ENCODE measurements at places on chromosomes 12 and 14.

DNA sequence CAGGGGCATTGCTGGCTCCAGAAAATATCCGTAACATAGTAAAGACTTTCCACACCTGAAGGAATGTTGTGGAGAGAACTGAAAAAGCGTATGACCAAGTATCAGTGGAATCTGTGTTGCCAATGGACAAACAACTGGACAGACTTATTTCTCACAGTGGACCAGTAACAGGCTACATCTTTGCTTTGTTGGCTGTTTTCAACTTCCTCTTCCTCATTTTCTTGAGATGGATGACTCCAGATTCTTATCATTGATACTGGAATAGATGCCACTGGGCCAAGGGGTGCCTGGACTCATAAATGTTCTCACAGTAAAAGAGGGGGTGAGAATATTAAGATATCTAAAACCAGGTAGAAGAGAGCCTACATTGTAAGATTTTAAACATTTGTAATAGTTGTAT, 6.4 kb downstream of the GAS2L3 start:
- DNase-seq = no peak

GRCh38 chr14:89779707-89780106, 174.8 kb downstream of the EFCAB11 start:
- DNase-seq = no peak

- no peak for DNase-seq
These were observed 28.1 kb upstream of the CD9 start for GRCh38 chr12:6172086-6172485.

- DNase-seq = no peak
These were observed 322.6 kb upstream of the TMEM132C start for GRCh38 chr12:127944211-127944899.

DNA sequence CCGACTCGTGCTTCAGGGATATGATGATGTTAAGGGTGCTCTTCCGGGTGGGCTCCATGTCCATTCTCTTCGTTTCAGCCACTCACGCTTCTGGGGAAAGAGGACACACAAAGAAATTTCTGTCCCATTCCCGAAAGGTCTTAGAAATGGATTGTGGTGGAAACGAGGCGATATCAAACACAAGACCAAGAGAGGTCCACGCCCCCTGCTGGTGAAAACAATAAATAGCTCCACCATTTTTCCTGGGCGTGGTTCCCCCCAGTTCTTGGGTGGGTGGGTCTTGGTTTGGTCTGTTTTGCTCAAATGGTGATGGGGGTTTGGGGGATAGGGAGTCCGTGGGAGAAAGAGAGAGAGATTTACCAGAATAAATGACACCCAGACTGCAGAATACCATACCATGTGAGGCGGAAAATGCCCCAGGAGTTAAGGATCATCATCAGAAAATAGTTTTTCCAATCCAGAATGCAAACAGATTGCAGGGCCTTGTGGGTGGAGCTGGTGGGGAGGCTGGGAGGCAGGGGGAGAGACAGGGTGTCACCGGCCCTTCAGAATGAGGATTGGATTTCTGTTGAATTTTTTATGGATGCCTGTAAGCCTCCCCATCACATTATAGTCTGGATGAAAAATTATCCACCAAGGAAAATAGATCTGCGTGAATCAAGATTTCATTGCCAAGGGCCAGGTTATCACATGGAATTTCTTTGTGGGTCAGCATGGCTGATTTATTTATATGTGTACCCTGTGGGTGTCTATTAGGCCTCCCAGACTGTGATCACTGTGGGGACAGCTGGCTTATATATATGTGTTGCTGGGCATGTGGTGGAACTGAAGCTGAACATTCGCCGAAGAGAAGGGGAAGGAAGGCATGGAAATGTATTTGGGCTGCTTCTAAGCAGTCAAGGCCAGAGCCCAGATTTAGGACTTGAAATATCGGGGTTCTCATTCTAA, 55.8 kb downstream of the SRRM4 start:
- no peak for DNase-seq

- no peak for DNase-seq
These were observed 107.9 kb upstream of the BCL2L14 start for GRCh38 chr12:11962860-11963259.

GRCh38 chr14:32366986-32367385, 37.9 kb downstream of the AKAP6 start:
- no peak for DNase-seq

DNA sequence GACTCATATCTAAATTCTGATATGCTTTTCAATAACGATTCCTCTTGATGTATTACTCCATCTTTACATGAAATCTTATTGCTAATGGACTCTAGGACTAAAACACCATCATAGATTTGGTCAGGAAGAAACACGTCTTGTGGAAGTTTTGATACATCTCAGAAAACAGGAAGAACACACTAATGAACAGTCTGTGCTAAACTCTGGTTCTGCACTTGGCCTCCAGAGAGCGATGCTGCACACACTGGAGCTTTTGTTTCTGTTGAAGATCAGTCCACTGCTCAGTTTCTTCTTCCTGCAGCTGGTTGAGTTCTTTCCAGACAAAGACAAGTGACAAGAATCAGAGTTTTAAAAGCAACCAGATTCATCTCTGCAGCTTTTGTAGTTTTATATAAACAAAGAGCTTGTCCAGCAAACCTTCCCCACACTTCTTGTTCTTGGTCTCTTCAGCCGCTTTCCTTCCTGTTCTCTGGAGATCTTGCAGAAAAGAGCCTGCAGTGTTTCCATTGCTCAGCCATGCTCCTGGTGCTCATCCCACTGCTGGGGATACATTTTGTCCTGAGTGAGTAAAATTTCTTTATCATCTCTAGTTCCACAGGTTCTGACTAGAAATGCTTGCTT, 229.1 kb upstream of the OR4E1 start:
- DNase-seq = no peak

DNA sequence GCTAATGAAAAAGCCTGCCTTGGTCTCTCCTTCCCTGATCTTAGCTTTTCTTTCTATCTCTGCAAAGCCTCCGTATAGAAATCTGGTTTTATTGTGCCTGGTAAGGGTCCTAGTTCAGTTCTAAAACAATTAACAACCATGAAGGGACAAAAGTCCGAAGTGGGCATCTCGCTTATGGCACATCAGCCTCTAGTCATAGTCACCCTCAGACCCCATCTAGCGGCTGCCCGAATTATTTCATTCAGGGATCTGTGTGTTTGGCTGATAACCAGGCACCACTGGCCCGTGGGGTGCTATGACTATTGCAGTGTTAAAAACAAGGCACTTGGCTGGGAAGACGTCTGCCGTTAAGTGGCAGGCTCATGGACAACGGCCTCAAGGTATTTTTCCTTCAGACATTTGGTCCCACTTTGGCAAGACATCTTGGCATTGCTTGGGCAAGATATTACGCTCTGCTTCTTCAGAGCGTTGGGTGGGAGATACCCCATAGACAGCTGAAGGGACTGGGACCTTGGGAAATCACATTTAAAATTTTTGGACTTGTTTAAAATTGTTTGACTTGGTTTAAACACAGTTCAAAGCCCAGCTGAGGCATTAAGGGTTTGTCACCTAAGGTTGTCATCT, 87.1 kb downstream of the SINHCAF start:
- peak; percentile 44 for DNase-seq

DNA sequence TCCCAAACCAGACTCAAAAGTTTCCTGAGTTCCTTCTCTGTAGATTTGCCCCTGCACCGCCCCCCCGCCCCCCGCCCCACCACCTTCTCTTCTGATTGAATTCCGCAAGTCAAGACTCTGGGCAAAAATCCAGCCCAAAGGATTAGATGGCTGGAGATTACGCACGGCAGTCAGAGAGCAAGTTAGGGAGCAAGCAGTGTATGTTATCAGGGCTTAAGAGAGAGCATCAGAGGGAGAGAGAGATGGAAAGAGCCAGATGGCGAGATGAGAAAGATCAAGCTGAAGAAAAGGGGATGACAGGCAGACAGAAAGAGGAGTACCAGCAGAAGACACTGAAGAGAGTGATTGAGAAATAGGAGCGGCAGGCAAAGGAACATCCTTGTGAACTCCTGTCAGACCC, 13.9 kb upstream of the ANKRD33 start:
- DNase-seq = no peak
